Suprapubic skin (tissue), 4 donors: ENCODE measurements at places on chromosomes 6 and 20.

- H3K4me1 ChIP-seq, result no peaks in the 10 kb centered on the region
- DNase-seq, result no peak
- H3K27ac ChIP-seq, result no peak overlapping the region
- no peak overlapping the region for H3K4me3 ChIP-seq
Measured at GRCh38 chr6:126427713-126428112, 87.8 kb downstream of the CENPW start.

- H3K36me3 ChIP-seq, result peaks cover 59% of the 10 kb centered on the region
- H3K27ac ChIP-seq, result no peak overlapping the region
- no peaks in the 10 kb centered on the region for H3K27me3 ChIP-seq
- no peak overlapping the region for H3K4me3 ChIP-seq
- H3K4me1 ChIP-seq, result peaks cover 21% of the 10 kb centered on the region
Measured at GRCh38 chr6:158786645-158787304, 32.4 kb downstream of the EZR start.

DNA sequence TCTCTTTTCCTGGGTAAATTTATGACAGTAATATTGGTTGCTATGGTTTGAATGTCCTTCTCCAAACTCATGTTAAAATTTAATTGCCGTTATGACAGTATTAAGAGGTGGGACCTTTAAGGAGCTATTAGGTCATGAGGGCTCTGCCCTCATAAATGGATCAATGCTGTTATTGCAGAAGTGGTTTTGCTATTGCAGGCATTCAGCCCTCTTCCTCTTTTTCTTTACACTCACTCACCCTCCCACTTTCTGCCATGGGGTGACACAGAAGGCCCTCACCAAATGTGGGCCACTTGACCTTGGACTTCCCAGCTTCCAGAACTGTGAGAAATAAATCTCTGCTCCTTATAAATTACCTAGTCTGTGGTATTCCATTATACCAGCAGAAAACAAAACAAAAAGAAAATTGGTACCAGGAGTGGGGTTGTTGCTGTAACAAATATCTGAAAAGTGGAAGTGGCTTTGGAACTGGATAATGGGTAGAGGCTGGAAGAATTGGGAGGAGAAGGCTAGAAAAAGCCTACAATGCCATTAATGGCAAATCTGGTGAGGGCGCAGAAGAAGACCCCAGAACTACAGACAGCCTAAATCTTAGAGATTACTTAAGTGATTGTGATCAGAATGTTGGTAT is 24.8 kb upstream of the IGF2R start:
- no peaks in the 10 kb centered on the region for H3K4me1 ChIP-seq
- H3K36me3 ChIP-seq, result no peaks in the 10 kb centered on the region
- no peaks in the 10 kb centered on the region for H3K27me3 ChIP-seq
- no peak overlapping the region for H3K27ac ChIP-seq
- H3K4me3 ChIP-seq, result no peak overlapping the region
- no peak for DNase-seq

DNA sequence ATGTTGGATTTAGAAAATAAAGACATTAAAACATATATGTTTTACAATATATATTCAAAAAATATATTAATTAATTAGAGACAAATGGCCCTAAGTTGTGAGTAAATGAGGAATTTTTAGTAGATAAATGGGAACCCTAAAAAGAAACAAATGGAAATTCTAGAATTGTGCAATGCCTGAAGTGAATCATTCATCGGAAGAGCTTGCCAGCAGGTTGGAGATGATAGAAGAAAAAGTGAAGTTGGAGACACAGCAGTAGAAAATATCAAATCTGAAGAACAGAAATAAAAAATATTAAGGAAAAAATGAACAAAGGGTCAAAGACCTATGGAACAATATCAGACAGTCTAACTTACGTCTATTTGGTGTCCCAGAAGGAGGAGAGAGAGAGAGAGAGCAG is 109.4 kb upstream of the NEDD9 start:
- H3K27ac ChIP-seq, result no peak overlapping the region
- H3K27me3 ChIP-seq, result no peaks in the 10 kb centered on the region
- H3K36me3 ChIP-seq, result no peaks in the 10 kb centered on the region
- DNase-seq, result no peak
- H3K4me1 ChIP-seq, result no peaks in the 10 kb centered on the region
- H3K4me3 ChIP-seq, result no peak overlapping the region

GRCh38 chr6:127517693-127518092 is 1.4 kb downstream of the MTCL3 start:
- H3K36me3 ChIP-seq, result no peaks in the 10 kb centered on the region
- peaks cover 43% of the 10 kb centered on the region for H3K4me1 ChIP-seq
- DNase-seq, result no peak
- H3K4me3 ChIP-seq, result no peak overlapping the region

DNA sequence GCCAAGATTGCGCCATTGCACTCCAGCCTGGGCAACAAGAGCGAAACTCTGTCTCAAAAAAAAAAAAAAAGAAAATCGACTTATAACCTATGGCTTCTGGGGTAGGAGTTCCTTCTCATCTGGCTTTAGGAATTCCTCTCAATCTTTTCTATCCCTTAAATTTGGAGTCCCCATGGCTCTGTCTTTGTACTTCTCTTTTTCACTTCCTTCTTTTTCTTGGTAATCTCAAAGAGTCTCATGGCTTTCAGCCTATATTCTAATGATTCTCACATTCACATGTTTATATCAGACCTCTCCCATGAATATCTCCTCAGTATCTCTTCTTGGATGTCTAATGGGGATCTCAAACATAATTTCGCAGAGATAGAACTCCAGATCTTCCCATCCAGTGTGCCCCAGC is 42.8 kb upstream of the RALGAPA2 start:
- no peak for DNase-seq
- H3K4me1 ChIP-seq, result peaks cover 3% of the 10 kb centered on the region
- no peak overlapping the region for H3K4me3 ChIP-seq
- H3K27me3 ChIP-seq, result no peaks in the 10 kb centered on the region
- H3K36me3 ChIP-seq, result no peaks in the 10 kb centered on the region

- H3K27ac ChIP-seq, result no peak overlapping the region
- no peak overlapping the region for H3K4me3 ChIP-seq
- H3K27me3 ChIP-seq, result peaks cover 15% of the 10 kb centered on the region
- peaks cover 3% of the 10 kb centered on the region for H3K4me1 ChIP-seq
Measured at GRCh38 chr20:60272790-60273189, 314.6 kb downstream of the CDH26 start.

GRCh38 chr6:27962506-27962905 is 5.5 kb downstream of the OR2B6 start:
- H3K4me3 ChIP-seq, result no peak overlapping the region
- no peak overlapping the region for H3K27ac ChIP-seq
- no peaks in the 10 kb centered on the region for H3K36me3 ChIP-seq
- no peaks in the 10 kb centered on the region for H3K4me1 ChIP-seq
- no peaks in the 10 kb centered on the region for H3K27me3 ChIP-seq

GRCh38 chr6:33772082-33772830 is 16.7 kb downstream of the LEMD2 start:
- H3K4me3 ChIP-seq, result peak overlapping the region; percentile 28
- peak overlapping the region; percentile 78 for H3K27ac ChIP-seq
- H3K36me3 ChIP-seq, result peaks cover 53% of the 10 kb centered on the region
- no peaks in the 10 kb centered on the region for H3K27me3 ChIP-seq
- no peak for DNase-seq
- H3K4me1 ChIP-seq, result peaks cover 47% of the 10 kb centered on the region

GRCh38 chr6:137903933-137904821 is 37.1 kb downstream of the TNFAIP3 start:
- no peaks in the 10 kb centered on the region for H3K27me3 ChIP-seq
- no peaks in the 10 kb centered on the region for H3K36me3 ChIP-seq
- H3K4me3 ChIP-seq, result no peak overlapping the region

DNA sequence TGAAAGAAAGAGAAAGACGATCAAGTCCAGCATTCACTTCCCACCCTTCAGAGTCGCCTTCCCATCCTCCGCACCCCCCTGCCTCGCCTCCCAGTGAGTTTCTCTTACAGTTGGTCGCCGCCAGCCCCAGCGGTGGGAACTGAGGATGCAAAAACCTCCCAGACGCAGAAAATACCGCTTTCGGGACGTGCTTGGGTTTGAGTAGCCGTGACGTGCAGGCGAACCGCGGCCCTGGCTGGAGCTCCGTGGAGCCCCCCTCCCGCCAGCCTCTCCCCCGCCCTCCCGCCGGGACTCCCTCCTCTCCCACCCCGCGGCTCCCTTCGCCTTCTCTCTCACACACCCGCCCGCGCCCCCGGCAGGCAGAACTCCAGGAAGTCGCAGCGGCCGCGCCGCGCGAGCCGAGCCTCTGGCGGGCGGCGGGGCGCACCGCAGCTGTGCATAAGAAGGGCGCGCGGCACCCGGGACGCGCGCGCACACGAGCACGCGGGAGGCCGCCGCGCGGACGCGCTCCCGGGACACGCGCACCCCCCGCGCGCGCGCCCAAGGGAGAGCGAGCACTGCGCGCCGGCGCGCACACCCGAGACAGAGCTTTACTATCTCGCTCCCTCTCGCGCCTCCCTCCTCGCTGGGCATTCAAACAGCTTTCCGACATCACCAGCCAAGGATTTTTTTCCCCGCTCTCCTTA is at the start of gene ADGRB3:
Gene ADGRB3 (plus strand): TSS at position 557 of the 686 bp plus-strand sequence. CDS start 3,394 bp downstream, outside the sequence.
- no peaks in the 10 kb centered on the region for H3K36me3 ChIP-seq
- peaks cover 10% of the 10 kb centered on the region for H3K27me3 ChIP-seq
- H3K27ac ChIP-seq, result peak within 1 kb of the TSS; percentile 60

GRCh38 chr20:51734876-51735720 is 33.1 kb downstream of the ATP9A start:
- H3K4me3 ChIP-seq, result no peak overlapping the region
- no peaks in the 10 kb centered on the region for H3K36me3 ChIP-seq
- H3K4me1 ChIP-seq, result peaks cover 4% of the 10 kb centered on the region
- H3K27ac ChIP-seq, result no peak overlapping the region
- H3K27me3 ChIP-seq, result no peaks in the 10 kb centered on the region

GRCh38 chr20:10061641-10062040 is 26.9 kb downstream of the ANKEF1 start:
- no peak for DNase-seq
- no peak overlapping the region for H3K4me3 ChIP-seq
- H3K27ac ChIP-seq, result no peak overlapping the region

DNA sequence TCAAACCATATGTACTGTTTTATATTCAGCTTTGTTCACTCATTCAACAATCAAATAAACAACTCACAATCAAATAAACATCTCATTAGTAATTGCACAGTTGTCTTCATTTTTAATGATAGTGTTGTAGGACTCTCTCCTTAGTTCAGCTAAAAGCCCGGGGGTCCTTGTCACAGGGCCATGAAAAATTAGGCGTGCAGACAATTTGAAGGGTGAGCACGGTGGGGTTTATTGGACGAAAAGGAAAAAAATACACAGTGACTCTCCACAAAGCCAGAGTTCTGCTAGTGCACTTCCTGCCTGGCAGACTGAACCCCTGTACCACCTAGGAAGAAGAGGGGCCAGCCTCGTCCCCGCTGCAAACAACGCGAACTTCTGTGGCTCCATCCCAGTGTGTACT is 257.6 kb upstream of the FLRT3 start:
- no peak overlapping the region for H3K27ac ChIP-seq
- H3K27me3 ChIP-seq, result no peaks in the 10 kb centered on the region
- no peak overlapping the region for H3K4me3 ChIP-seq
- no peaks in the 10 kb centered on the region for H3K36me3 ChIP-seq

- no peaks in the 10 kb centered on the region for H3K4me1 ChIP-seq
- no peak for DNase-seq
- no peaks in the 10 kb centered on the region for H3K36me3 ChIP-seq
- no peak overlapping the region for H3K27ac ChIP-seq
- H3K4me3 ChIP-seq, result no peak overlapping the region
- H3K27me3 ChIP-seq, result no peaks in the 10 kb centered on the region
Measured at GRCh38 chr6:162546905-162547304, 180.7 kb downstream of the PRKN start.

DNA sequence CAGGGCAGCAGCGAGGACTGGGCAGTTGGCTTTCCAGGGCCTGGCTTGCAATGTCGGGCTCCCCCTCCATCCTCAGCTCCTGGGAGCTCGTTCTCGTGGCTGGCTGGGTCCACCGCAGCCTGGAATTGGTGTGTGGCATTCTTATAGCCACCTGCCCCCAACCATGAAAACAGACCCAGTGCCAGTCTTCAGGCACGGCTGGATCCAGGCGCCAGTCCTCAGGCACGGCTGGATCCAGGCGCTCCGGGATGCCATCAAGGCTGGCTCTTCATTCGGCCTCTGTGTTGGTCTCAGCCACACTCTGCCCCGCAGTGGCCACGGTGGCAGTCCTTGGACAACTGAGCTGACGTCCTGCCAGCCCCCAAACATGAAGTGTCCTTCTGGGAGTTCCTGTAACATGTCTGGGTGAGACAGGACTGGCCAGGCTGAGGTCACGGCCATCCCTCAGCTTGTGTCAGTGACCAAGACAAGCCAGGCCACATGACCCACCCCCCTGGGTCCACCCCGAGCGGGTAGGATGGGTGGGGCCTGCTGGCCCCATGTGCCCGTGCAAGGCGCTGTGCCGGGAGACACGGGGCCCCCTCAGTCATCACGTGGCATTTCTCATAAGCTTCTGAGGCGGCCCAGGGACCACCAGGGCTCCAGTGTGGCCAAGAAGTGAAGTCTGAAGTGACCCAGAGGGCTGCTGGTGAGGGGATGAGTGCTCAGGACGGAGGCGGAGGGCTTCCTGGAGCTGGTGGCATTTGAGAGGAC is 99.0 kb downstream of the TAF4 start:
- no peak overlapping the region for H3K4me3 ChIP-seq
- no peak for DNase-seq
- H3K4me1 ChIP-seq, result peaks cover 10% of the 10 kb centered on the region
- H3K36me3 ChIP-seq, result no peaks in the 10 kb centered on the region
- H3K27ac ChIP-seq, result no peak overlapping the region
- peaks cover 36% of the 10 kb centered on the region for H3K27me3 ChIP-seq

DNA sequence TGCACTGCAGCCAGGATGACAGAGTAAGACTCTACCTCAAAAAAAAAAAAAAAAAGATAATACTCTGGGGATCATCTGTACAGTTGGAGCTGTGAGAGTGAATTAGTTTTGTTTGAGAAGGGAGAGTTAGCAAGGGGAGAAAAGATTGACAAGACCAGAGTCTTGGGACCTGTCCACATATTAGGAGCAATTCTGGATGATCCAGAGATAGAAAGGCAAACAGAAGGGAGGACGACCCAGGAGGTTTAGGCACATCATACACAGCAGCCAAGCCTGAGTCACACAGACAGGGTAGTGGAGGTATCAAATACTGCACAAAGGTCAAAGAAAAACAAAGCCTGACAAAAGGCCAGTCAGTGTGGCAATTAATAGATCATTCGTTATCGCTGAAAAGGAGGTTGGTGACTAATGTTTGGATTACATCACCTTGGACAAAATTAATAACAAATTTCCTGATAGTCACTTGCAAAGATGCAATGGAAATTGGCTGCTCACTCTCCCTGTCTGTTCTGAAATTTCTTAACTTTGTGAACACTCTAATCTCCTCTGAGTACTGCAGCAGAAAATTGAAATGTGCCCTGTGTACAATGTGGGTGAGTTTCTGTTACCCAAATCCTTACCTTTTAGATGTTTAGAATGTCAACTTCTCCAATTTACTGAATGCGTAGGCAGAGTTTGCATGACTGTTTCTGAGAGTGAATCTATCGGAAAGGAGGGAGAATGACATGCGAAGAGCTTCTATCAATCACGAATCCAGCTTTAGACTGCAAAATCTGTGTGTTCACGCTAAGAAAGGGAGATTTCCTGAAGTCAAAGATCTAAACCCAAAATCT is 105.4 kb downstream of the TSHZ2 start:
- H3K36me3 ChIP-seq, result no peaks in the 10 kb centered on the region
- H3K27ac ChIP-seq, result peak overlapping the region; percentile 20
- H3K27me3 ChIP-seq, result no peaks in the 10 kb centered on the region
- no peak for DNase-seq
